ENCODE measurements at places on chromosomes 11 and 22.

GRCh38 chr11:134544095-134544815 lies 132.2 kb upstream of the B3GAT1 start:
- DNase-seq = no peak

DNA sequence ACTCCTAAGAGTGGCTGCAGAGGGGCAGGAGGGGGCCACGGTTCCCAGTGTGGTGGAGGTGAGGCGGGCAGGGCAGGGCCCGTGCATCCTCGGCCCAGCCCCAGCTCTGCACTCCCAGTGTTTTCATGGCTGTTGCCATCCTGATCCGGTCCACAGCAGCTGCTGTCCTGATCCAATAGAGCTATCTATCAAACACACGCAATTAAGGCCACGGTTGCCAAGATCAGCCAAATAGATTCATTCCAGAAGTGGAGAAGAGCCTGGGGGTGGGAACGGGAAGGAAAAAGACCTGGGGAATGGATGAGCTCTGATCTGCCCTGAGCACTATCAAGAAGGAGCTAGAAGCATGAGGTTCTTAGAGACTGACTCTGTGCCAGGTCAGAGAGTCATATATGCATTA lies 160.9 kb upstream of the SYT13 start:
- no peak for DNase-seq

GRCh38 chr22:35359380-35360065 lies 21.4 kb upstream of the HMOX1 start:
- DNase-seq = no peak

DNA sequence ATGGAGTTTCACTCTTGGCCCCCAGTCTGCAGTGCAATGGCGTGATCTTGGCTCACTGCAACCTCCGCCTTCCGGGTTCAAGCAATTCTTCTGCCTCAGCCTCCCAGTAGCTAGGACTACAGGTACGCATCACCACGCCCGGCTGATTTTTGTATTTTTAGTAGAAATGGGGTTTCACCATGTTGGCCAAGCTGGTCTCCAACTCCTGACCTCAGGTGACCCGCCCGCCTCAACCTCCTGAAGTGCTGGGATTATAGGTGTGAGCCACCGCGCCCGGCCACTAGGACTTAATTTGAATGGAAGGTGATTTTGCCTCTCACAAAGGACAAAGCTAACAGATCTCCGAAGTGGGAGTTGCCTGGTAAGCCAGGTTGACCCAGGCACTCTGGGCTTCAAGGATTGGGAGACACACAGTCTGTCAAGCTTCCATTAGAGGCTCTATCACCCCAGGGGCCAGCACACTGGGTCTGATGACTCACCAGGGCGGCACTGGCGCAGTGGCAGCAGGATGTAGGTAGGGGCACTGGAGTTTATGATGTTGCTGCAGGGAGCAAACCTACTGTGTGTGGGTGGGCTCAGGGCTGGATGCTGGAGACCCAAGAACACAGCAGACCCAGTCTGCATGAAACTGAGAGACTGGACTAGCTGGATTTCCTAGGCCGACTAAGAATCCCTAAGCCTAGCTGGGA lies 17.8 kb upstream of the KCTD14 start:
- DNase-seq = no peak

- DNase-seq = no peak
These were observed 7.8 kb downstream of the TESMIN start for GRCh38 chr11:68743539-68743938.

- no peak for DNase-seq
These were observed 84.9 kb downstream of the PRR5L start for GRCh38 chr11:36381015-36381360.

- DNase-seq = peak; percentile 11
These were observed 44.2 kb upstream of the TTLL12 start for GRCh38 chr22:43230971-43231723.

GRCh38 chr22:36289406-36289870 lies 36.5 kb downstream of the APOL1 start:
- DNase-seq = no peak

DNA sequence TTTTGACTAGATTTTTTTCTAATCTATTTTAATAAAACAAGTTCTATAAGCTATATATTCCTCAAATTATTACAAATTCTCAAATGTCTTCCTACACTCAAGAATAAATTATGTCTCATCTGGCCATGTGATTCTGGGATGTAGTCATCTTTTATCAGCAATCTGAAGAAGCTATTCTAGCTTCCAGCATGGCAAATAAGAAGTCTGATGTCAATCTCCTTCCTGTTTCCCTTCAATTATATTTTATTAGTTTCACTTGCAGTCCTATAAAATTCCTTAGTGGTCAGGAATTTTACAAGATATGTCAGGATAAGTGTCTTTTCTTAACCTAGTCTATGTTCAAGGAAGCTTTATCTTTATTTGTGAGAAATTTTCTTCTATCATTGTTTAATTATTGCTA lies 10.4 kb upstream of the ANO3 start:
- no peak for DNase-seq

DNA sequence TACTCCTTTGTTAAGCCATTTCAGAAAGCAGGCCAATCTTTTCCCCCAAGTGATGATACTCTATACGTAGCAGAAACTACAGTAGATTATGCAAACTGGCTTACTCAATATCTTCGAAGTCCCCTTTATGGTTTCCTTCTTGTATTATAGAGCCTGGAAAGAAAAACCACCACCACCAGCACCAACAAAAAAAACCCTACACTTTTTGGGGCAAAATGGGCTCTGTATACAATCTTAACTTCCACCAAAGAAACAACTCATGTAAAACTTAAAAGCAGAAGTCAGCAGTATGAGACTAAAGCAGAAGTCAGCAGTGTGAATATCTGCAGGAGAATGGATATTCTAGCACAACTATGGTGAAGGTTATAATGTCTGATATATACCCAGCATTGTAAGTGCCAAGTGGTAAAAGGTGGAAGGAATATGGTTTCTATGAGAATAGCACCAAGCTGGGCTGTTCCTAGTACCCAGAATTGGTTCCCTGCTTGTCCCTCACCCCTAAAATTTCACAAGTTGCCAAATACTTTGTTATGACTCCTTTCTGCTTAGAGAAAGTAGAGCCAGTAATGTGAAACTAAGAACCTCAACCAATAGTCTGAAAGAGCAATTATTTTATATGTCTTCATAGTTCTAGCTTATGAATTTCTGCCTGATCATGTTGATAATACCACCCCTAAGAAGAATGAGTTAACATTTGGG lies 252.1 kb downstream of the SBF2 start:
- DNase-seq = no peak

DNA sequence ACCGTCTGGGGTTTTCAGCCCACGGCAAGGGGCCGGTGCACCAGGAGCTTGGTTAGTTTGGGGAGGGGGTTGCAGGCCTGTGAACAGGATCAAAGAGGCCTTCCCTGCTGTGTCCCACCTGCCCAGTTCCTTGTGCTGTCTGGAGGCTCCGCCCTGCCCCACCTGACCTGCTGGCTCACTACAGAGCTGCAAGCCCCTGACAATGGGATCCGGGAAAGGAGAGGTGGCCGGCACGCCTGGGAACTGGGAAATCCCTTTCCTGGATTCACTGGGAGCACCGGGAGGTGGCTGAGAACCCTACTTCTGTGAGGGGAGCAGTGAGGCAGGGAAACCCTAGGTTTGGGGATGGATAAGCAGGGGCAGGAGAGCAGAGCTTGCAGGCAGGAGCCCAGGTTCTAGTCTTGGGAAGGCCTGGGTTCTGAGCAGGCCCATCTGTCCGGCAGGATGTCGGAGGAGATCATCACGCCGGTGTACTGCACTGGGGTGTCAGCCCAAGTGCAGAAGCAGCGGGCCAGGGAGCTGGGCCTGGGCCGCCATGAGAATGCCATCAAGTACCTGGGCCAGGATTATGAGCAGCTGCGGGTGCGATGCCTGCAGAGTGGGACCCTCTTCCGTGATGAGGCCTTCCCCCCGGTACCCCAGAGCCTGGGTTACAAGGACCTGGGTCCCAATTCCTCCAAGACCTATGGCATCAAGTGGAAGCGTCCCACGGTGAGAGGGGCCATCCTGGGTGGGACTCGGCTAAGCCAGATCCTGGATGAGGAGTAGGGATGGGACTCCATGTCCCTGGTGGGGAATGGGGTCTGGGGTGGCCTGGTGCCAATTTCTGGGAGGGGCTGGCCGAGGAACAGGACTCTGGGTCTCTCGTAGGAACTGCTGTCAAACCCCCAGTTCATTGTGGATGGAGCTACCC lies 786 bp downstream of the CAPN1 start:
- no peak for DNase-seq

DNA sequence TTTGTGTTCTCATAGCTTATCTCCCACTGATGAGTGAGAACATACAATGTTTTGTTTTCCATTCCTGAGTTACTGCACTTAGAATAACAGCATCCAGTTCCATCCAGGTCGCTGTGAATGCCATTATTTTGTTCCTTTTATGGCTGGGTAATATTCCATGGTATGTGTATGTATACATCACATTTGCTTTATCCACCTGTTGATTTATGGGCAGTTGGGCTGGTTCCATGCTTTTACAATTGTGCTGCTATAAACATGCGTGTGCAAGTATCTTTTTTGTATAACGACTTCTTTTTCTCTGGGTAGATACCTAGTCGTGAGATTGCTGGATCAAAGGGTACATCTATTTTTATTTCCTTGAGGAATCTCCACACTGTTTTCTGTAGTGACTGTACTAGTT lies 74.8 kb downstream of the ZNF280B start:
- no peak for DNase-seq

DNA sequence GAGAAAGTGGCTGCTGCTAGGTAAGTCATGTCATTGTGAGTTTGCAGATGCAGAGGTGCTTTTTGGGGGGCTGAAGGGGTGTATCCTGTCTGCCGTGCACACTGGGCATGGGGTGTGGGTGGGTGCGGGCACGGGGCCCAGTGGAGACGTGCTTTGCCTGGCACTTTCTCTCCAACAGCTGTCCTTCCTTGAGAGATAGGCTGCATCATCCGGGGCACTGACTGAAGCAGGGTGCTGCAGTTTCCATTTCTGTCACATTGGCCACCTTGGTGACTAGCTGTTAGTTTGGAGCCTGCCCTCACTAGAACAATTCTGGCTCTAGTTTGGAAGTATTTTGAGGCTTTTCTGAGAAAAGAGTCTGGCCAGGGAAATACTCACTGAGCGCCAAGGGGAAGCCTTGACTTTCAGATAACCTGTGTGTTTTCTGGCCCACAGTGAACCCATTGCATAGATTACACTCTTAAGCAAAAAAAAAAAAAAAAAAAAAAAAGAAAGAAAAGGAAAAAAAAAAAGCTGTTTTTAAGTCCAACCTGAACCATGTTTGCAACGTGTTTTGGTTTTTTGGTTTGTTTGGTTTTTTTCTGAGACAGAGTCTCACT lies 219.2 kb downstream of the NAV2 start:
- no peak for DNase-seq

GRCh38 chr11:29318134-29318845 lies 698.5 kb downstream of the KCNA4 start:
- no peak for DNase-seq

DNA sequence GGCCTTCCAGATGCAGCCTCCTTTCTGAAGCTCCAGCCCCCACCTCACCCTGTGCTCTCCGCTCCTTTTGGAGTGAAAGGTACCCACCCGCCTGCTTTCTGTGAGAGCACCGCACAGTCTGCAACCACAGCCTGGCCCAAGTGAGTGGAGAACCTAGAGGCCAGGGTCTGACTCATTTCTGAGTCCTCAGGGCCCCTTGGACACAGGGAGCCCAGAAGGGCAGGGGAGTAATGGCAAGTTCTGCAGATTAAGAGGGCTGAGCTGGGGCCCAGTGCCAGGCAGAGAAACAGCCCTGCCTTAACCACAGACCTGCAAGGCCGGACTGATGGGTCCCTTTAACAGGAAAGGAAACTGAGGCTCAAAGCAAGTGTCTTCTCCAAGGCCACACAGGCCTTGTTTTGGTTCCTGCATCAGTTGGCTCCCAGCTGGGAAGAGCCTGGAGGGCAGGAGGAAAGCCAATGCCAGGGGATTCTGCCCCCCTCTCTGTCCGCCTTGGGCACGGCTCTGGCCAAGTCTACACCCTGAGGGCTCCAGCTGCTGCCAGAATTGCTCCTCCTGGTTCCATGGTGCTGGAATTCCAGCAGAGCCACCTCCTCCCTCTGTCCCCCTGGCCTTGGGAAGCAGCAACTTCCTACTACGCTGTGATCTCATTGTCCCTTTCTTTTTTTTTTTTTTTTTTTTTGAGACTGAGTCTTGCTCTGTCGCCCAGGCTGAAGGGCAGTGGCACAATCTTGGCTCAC lies 55.1 kb downstream of the CYTH4 start:
- DNase-seq = no peak

- peak; percentile 44 for DNase-seq
These were observed 88.3 kb upstream of the MTMR2 start for GRCh38 chr11:96012086-96012824.

GRCh38 chr22:26763633-26764361 lies 106.4 kb downstream of the MIAT start:
- no peak for DNase-seq

DNA sequence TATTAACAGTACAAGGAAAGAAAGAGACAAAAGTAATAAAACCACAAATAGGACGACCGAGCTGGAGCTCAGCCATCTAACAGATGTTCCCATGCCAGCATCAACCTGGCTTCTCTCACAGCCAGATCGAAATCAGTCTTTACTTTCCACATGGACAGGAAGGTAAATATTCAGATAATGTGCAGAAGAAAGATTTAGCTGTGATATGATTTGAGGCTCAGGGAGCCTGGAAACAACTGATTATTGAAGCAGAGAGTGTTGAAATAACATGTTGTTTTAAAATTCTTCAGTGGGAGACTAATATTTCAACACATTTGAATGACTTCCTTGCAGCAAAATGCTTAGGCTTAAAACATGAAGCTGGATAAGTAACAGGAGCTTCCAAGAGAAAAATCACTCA lies 546.8 kb downstream of the ETS1 start:
- DNase-seq = no peak

DNA sequence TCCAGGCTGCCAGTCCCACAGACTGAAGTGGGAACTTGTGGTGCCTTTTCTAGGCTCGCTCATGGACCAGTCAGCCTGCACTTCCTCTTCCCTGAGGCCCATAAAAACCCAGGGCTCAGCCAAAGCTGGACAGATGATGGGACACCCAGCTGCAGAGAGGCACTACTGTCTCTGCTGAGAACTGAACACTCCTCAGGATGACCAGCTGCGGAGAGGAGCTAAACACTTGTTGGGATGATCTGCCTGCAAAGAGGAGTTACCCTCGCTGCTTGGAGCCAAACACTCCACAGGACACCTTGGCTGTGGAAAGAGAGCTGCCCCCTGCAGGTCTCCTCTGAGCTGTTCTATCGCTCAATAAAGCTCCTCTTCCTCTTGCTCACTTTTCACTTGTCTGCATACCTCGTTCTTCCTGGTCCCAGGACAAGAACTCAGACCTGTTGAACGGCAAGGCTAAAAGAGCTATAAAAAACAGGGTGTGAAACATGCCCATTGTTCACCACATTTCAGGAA lies 465.5 kb downstream of the GUCY1A2 start:
- DNase-seq = no peak
